ENCODE measurements at places on chromosomes 5 and 9.

- no peak for DNase-seq
Measured at GRCh38 chr5:68224509-68225187, 9.1 kb downstream of the PIK3R1 start.

- no peak for DNase-seq
Measured at GRCh38 chr9:90899287-90899686, 97.7 kb downstream of the SYK start.

GRCh38 chr5:57190593-57190992 is 16.7 kb downstream of the GPBP1 start:
- no peak for DNase-seq

DNA sequence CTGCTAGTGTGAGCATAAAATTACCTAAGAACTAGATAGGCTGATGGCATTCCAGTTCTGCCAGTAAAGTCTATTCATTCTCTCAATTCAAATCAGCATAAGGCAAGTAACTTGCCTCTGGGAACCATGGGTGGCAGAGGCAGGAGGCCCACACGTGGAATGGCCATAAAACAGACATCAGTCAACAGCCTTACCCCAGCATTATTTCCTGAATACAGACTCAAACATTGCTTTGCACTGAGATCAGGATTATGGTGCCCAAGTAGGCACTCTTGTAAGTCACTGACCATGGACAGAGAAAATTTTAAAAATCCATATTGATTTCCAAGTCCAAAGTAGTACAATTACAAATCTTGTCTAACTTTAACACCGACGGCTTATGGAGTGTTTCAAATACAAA is 157.7 kb downstream of the NR2F1-AS1 start:
- no peak for DNase-seq

GRCh38 chr9:1880038-1880565 is 135.0 kb upstream of the SMARCA2 start:
- no peak for DNase-seq

- DNase-seq, result no peak
Measured at GRCh38 chr9:1978941-1979340, 36.2 kb upstream of the SMARCA2 start.

DNA sequence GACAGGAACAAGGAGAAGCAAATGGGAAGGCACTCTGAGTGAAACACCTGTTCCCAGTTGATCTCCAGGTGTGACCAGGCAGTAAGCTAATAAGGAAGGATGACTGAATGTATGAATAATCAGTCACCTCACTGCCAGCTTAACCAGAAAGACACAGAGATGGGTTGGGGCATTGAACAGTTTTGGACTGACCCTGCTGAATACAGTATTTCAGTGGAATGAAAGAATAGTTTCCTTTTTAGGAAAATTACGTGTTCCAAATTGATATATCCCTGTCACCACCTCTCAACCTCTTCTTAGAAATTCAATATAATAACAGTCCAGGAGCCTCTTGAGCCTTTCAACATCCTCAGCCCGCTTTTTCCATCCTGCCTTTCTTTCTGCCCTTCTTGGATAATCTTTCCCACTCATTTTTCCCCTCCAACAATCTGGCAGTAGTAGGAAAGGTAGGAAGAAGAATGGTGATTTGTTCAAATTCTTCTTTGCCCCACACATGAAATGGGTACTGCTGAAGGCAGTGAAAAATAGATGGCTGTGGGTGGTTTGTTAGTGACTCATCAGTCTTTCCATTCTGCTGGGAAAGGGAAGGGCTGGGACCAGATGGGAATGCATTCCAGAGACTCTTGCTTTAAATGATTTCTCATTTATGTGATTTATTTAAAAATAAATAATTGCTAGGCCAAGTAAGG is 117.9 kb downstream of the ZSWIM6 start:
- no peak for DNase-seq

- DNase-seq, result no peak
Measured at GRCh38 chr9:93713716-93714115, 137.3 kb downstream of the PHF2 start.

Measured in stimulated activated CD8-positive, alpha-beta memory T cell treated with anti-CD3 and anti-CD28 coated beads, Interleukin-7, amount 100 ng/mL, for 1 hour (primary cell).